HFF-Myc (cell line): ENCODE measurements at places on chromosomes 1 and 21.

DNA sequence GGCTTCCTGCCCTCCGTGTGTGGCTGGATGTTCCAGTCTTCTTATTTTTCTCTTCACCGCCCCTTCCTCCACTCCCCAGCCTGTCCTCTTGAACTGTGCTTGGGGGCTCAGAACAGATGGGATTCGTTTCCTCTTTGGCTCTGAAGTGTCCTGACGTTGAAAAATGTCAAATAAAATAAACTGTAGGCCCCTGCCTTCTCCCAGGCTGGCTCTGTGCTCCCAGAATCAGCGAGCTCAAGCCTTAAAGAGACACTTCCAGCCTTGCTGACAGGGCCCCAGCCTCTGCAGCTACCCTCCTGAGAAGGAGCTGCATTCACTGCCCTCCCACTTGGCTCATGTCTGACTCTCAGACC is 104.2 kb upstream of the IPO9 start:
- DNase-seq, result no peak

GRCh38 chr1:241762713-241763339 is 85.2 kb upstream of the EXO1 start:
- DNase-seq, result no peak

GRCh38 chr1:165871311-165872067 is 44.1 kb downstream of the UCK2 start:
- DNase-seq, result no peak

GRCh38 chr21:44708866-44709425 is 2.4 kb downstream of the TSPEAR start:
- no peak for DNase-seq

DNA sequence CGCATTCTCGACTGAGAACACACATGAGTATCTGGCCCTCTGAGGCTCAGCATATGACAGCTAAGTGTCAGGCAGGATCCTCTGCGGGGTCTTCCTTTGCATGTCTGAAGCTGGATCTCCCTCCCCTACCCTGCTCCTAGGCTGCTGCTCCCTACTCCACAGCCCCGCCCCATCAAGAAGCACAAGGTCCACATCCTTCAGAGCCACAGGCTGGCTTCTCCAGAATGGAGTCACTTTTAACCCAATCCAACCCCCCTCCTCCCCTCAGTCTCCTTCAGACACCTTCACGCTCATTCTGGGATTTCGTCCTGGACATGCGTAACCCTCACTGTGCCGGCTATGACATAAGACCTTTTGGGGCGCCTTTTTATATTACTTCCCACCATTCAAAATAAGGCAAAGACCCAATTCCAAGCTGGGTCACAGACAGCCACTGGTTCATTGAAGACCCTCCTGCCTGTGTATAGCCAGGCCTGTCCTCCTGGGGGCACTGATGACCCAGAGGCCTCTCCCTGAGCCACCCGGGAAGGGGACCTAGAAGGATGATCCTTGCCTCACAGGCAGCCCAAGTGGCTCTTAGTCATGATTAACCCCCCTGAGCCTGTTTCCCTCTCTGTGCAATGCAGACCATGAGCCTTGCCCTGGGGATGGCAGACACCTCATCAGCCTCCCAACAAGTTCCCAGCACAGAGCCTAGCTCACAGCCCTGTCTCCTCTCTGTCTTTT is 4.7 kb downstream of the ADGRB2 start:
- no peak for DNase-seq

DNA sequence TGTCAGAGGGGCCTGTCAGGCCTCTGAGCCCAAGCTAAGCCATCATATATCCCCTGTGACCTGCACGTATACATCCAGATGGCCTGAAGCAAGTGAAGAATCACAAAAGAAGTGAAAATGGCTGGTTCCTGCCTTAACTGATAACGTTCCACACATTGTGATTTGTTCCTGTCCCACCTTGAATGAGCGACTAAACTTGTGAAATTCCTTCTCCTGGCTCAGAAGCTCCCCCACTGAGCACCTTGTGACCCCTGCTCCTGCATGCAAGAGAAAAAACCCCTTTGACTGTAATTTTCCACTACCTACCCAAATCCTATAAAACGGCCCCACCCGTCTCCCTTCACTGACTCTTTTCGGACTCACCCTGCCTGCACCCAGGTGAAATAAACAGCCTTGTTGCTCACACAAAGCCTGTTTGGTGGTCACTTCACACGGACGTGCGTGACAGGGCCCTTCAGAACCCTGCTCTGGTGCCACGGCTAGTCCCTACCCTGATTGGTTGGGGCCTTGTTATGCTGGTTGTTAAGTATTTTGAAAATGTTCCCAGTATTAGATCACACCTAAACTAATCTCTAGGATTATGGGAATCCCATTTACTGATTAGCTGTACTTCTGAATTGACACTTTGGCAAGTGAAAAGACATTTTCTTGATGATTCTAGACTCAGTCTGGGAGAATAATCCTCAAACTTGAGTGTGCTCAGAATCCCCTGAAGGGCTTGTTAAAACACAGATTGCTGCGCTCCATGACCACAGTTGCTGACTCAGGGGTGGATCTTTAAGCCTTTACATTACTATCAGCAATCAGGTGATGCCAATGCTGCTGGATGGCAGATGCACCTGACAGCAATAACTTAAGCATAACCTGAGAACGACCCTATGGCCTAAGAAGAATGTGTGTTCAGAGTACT is 28.8 kb upstream of the SPATA6 start:
- no peak for DNase-seq
